ENCODE measurements at places on chromosomes 4 and X. TPM values are rescaled to one million over a fixed set of nuclear protein-coding genes. Genes with fewer than 3 reads are reported as not detected.

DNA sequence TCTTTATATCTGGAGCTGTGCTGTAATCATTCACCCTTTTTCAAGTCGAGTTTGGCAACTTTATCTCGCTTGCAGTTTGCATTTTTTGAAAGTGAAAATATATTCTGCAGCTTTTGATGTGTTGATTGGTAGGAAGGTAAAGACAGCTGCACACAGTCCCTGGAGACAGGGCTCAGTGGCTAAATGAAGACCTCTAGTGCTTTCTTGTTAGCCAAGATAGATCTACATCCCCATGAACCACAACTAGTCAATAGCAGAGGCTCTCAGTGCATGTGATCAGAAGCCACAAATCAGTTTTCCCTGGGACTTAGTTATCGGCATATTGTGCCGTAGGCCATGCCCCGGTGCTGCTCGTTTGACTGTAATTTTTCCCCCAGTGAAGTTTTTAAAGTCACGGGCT, 587.7 kb upstream of the PITX2 start:
- DNase-seq, result no peak

DNA sequence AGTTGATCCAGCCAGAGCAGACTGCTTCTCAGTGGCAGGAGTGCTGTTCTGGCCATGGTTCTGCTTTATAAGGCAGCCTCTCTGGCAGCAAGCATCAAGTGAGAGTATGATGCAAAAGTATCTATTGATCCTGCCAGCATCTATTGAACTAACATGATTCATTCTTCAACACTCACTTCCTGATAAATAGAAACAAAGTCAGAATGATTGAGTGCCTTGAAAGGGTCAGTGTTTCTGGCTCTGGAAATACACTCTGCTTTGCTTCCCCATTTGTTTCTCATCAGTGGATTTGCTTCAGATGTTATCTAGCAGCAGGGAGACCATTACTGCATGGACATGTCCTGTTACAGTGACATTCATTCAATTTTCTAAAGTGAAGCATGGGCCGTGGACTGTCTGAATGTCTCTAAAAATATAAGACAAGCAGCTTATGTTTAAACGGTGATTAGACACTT, 66.2 kb upstream of the FRAS1 start:
- no peak for DNase-seq

DNA sequence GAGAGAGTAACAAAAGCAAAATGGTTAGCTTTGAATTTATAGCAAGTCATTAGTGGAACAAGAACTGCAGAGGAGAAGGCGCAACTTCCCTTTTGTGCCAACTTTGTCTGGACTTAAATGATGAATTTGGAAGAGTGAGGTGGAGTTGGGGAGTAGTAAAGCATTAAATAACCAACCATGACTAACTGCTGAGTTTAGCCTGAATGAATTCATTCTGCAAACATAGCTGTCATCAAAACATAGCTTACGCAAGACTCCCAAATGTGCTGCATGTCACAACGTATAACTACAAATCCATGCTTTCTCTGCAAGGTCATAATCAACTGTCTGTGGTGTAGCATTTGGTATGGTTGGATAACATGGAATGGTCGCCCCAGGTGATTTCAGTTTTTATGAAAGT, 75.9 kb upstream of the RPL34 start:
- DNase-seq, result no peak

The MTMR1 gene
- 7.2 TPM for total RNA-seq

- DNase-seq, result no peak
Measured at GRCh38 chr4:24471486-24472160, 112.7 kb downstream of the DHX15 start.

The ADGRA3 gene
- total RNA-seq, result 14.8 TPM

The ABHD18 gene
- total RNA-seq, result 9.0 TPM

The RAB41 gene
- not detected for total RNA-seq

GRCh38 chr4:704198-704891, 1.3 kb upstream of the PCGF3 start:
- no peak for DNase-seq

DNA sequence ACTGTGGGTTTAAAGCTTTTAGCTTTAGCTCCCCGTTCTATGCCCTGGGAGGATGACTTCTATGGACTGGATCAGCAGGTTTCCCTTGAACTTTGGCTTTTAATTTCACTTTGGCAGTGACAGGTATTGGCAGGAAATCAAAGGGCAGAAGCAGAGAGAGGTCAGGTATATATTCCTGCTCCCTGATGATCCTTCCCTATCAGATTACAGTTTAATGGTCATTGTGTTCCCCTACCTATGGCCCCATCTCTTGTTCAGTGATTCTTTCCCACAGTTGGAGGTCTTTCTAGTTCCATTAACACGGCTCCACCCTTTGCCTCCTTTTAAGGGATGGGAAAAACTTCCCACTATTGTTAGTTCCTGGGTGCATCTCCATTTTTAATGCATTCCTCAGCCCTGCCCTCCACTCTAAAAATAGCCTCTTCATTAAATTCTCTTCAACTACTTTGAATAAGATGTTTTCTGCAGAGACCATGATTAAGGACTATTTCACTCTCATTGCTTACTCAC, 107.8 kb upstream of the TMEM47 start:
- no peak for DNase-seq

The GPRASP2 gene
- total RNA-seq, result 6.6 TPM

The GRIA3 gene
- total RNA-seq, result 1.3 TPM

- no peak for DNase-seq
Measured at GRCh38 chr4:168360271-168360670, 41.7 kb upstream of the DDX60 start.

- no peak for DNase-seq
Measured at GRCh38 chr4:158159054-158159717, 13.6 kb downstream of the GASK1B start.

DNA sequence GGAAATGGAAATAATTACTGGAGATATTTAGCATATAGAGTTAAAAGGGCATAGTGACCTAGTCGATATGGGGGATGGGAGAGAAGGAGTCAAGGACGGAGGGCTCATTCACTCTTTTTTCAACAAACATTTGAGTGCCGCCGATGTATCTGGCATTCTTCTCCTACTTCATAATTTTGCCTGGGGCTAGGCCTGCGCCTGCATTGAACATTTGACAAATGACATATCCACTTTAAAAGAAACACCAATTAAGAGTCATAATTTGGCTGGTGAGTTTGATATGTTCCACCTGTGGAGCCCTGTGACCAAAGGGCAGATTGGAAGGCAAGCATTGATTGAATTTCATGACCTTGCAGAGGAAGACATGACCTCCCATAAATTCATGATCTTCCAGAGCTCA, 2.6 kb upstream of the GPC3 start:
- DNase-seq, result no peak

DNA sequence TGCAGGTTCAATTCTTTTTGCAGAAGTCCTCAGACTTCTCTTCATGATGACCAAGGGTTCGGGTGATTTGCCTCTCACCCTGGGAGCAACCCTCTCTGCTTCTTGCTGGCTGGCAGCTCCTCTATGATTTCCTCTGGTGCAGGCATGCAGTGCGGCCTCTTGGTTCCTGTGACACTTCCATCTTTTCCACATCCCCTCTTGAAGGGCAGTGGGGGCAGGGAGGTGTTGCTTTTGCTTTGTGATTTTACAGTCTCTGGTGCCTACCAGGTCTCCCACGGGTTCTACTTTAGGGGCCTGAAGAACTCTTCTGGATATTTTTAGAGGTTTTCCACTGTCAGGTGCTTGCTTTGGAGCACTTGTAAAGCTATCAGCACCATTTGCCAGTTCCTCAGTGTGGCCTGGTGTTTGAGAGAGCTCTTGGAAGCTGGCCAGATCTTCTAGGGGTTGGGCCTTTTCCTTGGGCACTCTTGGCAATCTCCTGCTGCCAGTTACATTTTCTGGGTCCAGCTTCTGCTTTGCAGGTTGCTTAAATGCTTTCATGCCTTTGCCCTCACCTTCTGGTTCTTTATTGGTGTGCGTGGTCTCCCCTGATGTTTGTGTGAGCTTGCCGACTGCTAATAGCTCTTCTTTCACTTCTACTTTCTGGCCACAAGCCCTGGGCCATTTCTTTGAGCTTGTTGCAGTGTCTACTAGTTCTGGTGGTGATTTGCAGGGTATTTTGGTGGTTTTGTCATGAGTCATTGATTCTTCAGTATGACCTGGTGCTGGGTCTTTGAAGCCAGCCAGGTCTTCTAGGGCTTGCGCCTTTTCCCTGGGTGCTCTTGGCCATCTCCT, 11.5 kb upstream of the CHST7 start:
- DNase-seq, result no peak

GRCh38 chrX:154540897-154541535, 5.6 kb downstream of the G6PD start:
- no peak for DNase-seq

DNA sequence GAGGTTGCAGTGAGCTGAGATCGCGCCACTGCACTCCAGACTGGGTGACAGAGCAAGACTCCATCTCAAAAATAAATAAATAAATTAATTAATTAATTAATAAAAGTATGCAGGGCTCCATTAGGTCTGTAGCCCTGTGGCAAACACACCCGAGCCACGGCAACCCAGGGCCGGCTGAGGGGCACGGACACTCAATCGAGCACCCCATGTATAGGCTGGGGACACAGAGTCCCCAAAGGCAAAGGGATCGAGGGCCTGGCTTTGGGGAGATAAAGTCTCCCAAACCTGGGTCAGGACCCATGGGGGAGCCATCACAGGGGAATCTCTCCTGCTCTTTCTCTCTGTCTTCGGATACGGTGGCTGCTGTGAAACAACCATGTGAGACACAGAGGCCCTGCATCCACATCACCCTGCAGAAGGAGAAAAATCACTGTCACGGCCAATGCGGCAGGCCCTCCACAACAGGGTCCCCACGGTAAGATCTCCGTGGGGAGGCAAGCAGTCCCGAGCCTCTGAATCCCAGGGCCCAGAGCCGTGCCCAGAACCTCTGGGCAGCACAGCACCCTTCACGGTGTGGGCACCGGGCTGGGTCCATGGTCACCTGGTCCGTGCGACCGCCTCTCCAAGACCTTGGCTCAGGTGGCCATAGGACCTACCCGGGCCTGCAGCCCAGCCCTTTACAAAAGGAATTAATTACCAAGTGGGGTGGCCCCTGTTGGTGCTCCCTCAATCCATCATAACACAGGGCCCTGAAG, 81.8 kb downstream of the WFS1 start:
- peak; percentile 3 for DNase-seq

DNA sequence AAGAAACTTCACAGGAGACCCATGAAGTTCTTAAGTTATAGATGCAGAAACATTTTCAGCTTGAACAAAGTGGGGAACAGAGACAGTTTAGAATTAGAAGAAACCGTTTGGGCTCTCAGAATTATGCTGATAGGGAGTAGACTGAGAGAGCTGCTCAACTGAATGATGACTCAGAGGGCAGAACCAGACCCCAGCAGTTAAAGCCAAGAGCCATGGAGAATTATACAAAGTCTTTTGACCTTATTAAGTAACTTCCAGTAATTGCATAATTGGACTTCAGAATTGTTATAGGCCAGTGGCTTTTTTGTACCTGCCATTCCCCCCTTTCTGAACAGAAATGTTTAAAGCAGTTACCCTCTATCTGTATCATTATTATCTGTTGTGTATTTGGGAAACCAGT, 642.1 kb downstream of the CCSER1 start:
- DNase-seq, result no peak

DNA sequence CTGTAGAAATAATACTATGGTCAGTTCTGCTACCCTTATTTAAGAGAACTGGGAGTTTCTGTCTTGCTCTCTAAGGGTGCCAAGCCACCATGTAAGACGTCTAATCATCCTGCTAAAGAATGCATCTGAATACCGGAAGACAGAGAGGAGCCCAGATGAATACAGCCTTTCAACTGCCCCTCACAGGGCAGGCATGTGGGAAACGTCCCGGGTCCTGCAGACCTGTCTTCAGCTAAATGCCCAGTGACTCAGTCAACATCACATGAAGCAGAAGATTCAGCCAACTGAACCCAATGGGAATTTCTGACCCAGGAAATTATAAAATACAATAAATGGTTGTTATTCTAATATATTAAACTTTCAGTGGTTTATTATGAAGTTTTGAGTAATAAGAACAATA, 2141.0 kb upstream of the AGA start:
- DNase-seq, result no peak

DNA sequence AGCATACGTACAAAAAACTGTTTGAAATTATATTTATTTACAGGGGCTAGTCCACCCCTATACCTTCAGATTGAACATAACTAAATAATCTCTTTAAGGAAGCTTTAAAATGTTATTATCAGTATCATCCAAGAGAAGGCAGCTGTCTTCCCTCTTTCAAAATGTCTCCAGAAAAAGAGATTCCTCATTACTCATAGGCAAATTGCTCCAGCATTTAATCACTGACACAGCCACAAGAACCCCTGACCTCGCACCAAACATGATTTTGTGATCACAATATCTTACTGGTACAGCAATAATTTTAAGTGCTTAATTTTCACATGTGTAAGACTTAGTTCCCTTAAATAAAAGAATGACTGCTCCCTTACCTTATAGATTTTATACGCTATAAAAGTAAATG, 9.7 kb downstream of the BOD1L1 start:
- DNase-seq, result no peak

GRCh38 chrX:109952050-109952449, 50.9 kb upstream of the TMEM164 start:
- no peak for DNase-seq

GRCh38 chr4:184234155-184234554, 16.5 kb upstream of the ENPP6 start:
- no peak for DNase-seq

The AFAP1 gene
- 5.8 TPM for total RNA-seq

- DNase-seq, result no peak
Measured at GRCh38 chrX:129316461-129316860, 206.8 kb downstream of the SMARCA1 start.

DNA sequence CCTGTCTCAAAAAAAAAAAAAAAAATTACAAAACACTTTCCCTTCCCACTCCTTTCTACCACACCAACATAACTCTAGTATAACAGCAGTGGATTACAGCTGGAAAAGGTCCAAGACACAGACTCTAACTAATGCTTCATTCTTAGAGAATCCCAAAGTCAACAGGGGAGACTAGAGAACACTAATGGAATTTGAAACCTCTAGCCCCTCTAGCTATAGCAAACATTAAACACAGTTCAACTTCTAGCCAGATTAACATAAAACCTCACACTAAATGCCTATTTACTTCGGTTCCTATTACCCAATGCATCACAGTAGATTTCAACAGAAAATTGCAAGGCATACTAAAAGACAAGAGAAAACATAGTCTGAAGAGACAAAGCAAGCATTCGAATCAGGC, 10.5 kb upstream of the DHX15 start:
- DNase-seq, result no peak

GRCh38 chr4:148643851-148644250, 201.6 kb upstream of the NR3C2 start:
- no peak for DNase-seq

The PALLD gene
- total RNA-seq, result 14.2 TPM

- DNase-seq, result no peak
Measured at GRCh38 chr4:152537881-152538280, 2.0 kb upstream of the FBXW7 start.

DNA sequence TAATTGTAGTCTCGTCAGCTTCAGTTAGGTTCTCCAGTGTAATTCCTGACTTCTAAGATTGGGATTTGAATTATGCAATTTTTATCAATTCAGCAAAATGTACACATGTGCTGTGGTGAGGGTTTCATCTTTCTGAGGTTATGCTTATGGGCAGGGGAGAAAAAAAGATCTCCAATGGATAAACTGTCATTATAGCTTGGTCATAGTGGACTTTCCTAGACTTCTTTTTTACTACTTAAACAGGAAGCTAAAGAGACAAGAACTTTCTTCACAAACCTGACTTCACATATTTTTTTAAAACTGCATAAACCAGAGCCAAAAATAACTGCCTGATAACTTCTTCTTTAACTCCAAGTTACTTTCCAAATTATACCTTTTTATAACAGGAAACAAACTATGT, 21.7 kb upstream of the SPP1 start:
- no peak for DNase-seq

All from pancreas (tissue), 10 donors.